ENCODE measurements at places on chromosomes 4 and X.
A peak's percentile ranks its signal among the peaks of the same experiment; 100 is the strongest.

DNA sequence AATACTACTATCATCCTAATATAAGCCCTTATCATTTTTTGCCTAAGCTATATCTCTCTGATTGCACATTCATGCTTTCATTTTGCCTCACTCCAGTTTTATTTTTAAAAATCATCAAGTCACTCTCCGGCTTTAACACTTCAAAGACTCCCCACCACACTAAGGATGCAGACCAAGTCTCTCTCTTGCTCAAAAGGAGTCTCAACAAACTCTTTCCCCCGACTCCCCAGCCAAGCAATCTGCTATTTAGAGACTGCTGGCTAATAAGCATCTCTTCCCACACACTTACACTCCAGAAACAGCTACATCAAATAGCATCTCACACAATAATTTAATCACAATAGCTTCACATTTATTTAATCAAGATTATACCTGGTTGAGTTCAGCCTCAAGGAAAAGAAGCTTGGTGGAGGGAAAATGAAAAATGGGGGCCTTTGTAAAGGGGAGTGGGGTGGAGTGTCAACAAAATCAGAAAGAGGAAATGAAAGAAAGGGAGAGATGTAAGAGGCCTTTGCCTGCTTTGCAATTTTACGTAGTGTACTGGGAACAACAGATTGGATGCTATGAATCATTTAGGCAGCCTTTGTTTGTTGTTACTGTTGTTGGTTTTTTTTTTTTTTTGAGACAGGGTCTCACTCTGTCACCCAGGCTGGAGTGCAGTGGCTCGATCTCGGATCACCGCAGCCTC, 104.1 kb upstream of the MCF2 start:
- no peak for DNase-seq

DNA sequence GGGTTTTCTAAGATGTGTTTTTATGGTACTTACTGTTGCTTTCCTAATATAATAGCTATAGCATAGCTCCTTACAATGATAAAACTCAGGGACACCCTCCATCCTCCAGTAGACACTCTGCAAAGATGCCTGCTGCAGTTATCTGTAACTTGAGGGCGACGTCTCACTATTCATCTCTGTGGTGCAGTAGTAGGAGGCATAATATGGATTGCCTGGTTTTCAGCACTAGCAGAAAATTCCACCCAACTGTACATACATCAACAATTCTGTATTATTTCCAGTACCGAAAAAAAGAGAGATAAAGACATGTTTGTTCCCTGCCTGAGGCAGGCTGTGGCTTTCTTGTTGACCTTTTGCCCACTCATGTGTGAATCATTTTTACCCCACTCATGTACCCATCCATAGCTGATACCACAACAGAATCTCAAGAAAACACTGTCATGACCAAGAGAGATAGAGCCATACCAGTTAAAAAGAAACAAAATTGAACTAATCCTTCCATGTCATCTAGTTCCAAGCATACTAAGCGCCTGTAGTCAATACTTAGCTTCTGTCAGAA, 220.1 kb downstream of the RAB28 start:
- DNase-seq = no peak

DNA sequence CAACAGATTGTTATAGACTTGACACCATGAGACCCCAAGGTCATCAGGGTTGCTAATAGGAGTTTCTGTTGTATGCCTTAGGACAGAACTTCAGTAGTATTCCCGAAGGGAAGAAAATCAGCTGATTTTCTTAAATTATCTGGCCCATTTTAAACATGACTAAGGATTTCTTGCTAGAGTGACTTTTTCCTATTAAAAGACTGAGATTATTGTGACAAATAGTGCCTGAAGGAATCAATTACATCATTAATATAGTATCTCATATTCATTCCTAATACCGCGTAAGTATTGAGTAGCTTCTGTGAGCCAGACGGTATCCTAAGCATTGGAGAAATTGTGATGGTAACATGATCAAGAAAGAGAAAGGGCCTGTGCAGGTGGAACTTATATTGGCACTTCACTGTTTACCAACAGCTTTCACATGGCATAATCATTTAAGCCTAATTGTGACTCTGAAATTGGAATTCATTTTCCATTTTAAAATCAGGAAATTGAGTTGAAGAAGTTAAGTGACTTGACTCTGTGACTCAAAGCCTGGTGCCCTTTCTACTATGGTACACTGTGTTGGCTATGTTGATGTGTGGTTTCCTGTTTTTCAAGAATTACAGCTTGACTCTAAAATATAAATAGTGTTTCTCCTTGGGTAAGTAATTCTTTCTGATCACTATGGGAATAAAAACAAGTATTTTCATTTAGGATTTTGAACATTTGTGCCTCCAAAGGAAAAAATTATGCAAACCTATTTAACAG, 4.1 kb downstream of the AFF1 start:
- DNase-seq = no peak

DNA sequence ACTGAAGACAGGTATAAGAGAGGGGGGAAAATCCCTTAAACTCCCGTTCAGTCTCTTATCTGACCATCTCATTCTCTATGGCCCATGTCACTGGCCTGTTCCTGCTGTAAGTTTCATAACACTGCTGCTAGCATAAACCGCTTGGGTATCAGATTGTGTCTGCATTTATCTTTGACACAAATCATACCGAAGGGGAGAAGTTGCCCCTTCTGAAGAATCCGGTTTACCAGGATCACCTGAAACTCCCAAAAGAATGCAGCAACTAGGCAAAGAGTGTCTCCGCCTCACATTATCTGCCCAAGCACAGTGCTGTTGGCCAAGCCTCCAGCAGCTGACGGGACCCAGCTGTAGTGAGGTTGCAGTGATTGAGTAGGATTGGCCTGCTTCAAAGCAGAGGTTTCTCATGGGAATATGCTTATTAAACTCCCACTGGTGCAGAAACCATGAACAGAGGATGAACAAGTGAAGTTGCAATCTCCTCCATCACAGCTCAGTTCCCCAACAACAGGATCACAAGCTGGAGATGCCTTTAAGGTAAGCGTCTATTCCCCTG, 71.3 kb upstream of the PUDP start:
- no peak for DNase-seq

- no peak for DNase-seq
Measured at GRCh38 chrX:17082831-17083230, 136.4 kb downstream of the REPS2 start.

GRCh38 chr4:110442309-110442708, 33.6 kb upstream of the ENPEP start:
- no peak for DNase-seq

GRCh38 chr4:61397174-61397573, 197.0 kb downstream of the ADGRL3 start:
- no peak for DNase-seq

DNA sequence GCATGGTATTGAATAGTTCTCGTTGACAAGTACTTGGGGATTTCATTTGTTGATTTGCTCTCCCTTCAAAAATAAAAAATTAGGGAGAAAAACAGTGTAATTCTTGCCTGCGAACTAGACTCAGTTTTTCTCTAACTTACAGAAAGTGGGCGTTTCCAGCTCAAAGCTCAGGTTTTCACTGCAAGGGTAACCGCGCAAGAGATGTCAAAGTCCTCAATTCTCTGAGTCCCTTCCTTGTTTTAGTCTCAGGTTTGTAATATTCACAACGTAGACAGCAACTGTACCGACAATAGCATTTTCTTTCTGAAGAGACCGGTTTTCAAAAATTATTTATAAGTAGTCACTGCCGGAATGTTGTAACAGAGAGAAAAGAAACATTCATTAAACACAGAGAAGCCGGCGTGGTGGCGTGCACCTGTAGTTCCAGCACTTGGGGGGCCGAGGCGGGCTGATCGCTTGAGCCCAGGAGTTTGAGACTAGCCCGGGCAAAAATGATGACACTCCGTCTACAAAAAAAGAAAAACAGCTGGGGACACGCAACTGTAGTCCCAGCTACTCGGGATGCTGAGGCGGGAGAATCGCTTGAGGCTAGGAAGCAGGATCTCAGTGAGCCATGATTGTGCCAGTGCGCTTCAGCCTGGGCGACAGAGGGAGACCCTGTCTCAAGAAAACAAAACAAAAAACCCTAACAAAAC, 774 bp downstream of the ZCCHC4 start:
- no peak for DNase-seq

DNA sequence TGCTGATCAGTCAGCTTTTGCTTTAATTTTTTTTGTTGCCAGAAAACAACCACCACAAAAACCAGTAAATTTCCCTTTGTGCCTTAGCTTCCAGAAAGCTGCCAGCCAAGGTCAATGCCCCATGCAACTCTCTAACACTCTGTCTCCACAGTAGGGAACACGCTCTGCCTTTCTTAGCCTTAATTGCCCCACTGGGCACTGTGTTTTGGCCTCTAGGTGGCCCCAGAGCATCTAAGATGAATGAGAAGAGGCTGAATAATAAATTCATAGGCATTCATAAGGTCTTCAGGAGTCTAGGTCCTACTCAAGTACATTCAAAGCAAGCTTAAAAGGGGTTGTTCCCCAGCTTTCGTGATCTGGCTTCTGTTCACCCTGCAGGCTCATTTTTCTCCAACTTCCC, 57.7 kb upstream of the PASD1 start:
- DNase-seq = no peak

GRCh38 chr4:159685340-159686092, 582.6 kb downstream of the RAPGEF2 start:
- no peak for DNase-seq

DNA sequence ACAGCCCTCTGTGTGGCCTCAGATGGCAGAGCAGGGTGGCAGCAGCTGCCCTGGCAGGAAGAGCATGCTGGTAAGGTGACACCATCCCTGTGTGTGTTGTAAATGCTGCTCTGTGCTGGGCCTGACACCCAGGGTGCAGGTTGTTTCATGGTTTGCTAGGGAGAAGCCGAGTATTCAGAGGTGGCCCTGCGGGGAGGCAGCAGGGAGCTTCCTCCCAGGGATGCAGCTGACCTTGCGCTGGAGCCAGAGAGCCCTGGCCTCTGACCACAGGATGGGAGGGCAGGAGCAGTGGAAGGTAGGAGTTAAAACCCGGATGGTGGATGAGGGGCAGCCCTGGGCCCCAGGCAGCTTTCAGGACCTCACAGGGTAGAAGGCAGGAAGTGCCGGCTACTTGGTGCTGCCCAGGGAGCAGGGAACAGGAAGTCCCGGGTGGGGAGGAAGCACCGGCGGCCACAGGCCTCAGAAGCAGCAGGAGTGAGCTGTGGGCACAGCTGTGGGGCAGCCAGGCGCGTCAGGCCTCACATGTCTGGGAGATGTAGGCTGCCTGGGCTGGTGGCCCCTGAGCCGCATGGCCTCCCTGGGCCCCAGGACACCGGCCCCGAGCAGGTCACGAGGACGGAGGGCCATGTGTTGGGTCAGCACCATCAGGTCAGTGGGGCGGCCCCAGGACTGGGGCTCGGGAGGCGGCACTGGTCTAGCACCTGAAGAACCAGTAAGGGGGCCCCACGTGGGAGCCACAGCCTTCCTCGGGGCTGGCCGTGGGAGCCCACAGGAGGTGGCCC, 19.1 kb downstream of the SH3BP2 start:
- DNase-seq = peak; percentile 65

GRCh38 chr4:54187148-54187547, 41.9 kb upstream of the PDGFRA start:
- no peak for DNase-seq

DNA sequence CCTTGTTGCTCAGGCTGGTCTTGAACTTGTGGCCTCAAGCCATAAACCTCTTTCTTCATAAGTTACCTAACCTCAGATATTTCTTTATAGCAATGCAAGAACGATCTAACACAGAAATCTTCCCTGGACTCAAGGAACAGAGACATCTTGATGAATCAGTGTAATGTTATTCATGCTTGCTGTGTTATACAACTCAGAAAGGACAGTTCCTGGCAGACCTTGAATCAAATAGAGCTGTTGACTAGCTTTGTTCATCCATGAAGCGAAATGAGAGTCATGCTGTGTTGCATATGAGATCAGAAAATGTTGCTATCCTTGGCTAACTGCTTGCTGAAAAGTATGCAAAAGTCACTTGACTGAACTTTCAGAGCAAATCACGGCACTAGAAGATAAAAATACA, 72.6 kb upstream of the ARHGAP24 start:
- no peak for DNase-seq

GRCh38 chrX:54415534-54416350, 24.5 kb upstream of the TSR2 start:
- DNase-seq = no peak

DNA sequence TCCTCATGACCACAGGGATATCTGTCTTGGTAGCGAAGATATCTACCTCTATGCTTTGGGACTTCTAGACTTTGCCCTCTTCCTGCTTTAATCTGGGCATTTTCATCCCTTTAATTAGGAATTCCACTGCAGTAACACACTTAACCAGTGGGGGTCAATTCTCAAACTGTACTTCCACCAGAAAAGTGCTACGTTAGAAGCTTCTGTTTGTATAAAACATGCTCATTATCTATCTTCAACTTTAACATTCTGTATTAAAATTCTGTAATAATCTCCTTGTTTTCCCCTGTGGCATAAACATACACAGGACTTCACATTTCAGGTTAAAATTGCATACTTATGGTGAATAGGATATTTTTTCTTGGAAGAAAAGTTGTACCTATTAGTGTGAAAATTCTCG, 105.6 kb downstream of the AMMECR1 start:
- DNase-seq = no peak

DNA sequence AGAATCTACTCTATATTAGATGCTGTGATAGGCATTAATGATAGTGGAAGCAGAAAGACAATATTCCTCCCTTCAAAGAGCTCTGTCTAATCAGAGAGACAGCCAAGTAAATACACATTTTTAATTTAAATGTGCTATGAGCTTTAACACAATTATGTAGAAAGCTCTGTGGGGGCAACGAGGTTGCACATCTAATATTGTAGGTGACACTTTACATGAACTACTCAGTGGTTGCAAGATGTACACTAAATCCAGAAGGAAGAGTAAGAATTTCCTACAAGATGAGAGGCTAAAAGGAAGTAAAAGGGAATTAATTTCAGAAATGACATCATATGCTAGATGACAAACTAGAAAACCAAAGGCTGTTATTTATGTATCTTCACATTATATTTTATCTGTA, 120.9 kb downstream of the SPCS3 start:
- DNase-seq = no peak

DNA sequence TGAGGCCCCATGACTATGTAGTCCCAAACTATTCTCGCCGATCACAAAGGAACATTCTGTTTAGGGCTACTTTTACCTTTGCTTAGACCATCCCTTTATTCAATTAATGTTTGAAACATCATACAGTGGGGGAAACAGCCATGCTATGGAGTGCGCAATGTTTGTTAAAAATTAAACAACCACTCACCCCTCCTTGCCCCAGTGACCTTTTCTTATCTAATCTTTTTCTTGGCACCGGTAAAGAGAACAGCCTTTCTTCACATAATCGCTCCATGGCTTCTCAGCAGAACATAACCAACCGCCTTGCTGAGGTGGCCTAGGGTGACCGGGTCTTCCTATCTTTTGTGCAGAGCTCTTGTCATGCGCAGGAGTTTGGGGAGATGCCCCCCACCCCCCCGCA, 152.6 kb downstream of the VCX3A start:
- no peak for DNase-seq

DNA sequence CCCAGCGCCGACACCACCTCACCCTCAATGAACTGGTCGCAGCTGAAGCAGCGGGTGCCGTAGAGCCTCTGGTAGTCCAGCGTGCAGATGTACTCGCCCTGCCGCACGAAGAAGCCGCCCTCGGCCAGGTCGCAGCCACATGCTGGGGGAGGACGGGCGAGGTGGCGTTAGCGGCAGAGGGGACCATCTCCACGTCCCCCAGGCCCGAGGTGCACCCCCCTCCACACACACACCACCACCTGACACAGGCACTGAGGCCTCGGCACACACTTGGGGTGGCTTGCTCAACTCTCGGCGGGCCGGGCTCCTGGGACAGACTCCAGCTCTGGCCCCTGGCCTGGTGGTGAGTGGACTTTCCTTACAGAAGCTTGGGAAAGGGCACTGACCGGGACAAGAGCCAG, 61.5 kb downstream of the ABLIM2 start:
- DNase-seq = no peak

GRCh38 chr4:149248191-149248764, 567.4 kb downstream of the IQCM start:
- no peak for DNase-seq

All from activated B cell treated with CpG ODN at 0.5 μM for 24 hours (primary cell).